T-cell (primary cell): ENCODE measurements at places on chromosomes 11 and 22. TPM values are rescaled to one million over a fixed set of nuclear protein-coding genes. Genes with fewer than 3 reads are reported as not detected.

DNA sequence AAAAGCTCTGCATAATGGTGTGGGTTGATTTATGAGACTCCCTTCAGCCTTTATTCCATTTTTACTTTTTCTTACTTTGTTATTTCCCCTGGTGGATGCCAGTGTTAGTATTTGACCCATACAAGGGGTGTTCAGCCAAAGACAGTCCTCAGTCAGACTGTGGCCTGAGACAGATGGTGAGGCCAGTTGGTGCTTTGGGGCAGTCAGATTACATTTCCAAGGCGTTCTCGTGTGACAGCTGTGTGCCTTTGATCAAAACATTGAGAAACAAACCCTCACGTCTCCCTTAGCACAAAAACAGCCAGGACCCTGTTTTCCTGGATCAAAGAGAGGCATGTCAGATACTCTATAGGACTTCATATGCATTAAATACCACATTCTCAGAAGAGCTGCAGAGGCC lies 31.3 kb upstream of the SLN start:
- no peak for DNase-seq

- no peak for DNase-seq
Measured at GRCh38 chr22:33332538-33332937, 274.4 kb upstream of the SYN3 start.

GRCh38 chr11:130202818-130203689 lies 43.5 kb downstream of the ST14 start:
- no peak for DNase-seq

DNA sequence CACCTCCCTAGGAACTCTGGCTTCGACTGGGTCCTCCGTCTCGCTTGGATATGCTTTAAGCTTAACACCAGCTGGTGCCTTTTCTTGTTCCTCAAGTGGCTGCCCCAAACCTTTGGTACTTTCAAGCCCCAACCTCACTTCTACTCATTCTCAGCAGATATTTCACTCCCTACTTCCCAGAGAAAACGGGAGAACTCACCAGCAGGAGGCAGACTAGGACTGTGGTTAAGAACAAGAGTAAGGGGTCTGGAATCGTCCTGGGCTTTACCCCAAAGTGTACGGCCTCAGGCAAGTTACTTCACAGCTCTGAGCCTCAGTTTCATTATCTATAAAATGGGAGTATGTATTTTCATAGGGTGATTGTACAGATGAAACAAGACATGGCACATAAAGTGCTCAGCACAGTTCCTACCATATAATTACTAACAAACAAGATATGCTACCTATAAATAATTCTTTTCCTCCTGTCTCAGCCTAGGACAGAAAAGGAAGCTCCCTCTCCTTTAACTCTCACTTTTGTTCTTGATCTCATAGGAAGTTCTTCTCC lies 37.8 kb downstream of the PAMR1 start:
- DNase-seq, result no peak

DNA sequence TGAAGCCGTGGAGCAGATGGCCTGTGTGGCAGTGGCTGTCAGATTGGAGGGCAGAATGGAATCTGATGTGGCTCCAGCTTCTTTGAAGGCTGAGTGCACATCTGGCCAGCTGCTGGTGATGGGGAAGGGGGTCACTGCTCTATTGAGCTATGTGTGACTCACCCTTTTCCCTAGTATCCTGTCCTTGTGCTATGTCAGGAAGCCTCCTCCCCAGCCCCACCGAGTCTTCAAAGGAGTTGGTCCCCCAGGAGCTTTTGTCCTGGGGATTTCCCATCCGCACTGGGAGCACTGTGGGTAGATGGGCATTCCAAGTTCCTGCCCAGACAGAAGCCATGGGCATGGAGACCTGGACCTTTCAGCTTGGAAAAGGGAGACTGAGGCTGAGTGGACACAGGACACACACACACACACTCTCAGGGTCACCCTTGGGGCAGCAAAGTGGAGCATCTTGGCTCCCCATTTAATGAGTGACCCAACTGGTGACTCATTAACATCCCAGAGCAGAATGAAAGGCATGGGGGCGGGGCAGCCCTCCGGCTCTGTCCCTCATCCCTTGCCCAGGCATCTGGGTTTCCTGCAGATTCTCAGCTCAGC lies 3.3 kb downstream of the SERPINH1 start:
- DNase-seq, result no peak

DNA sequence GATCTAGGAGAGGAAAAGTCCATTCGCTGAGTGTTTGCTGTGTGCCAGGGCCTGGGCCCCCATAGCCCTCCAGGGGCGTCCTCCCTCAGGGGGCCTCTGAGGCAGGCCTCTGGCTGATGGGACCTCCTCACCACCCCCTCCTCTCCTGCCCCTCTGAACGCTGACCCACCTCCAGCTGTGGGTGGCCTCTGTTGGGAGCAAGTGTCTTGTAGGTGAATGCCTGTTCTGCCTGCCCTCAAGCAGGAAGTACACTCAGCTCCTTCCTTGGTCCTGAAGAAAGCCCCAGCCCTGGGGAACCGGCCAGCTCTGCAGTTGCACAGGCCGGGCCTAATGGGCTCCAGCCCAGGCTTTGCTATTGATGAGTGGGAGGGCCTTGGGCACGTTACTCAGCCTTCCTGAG lies 3.5 kb downstream of the MYO7A start:
- no peak for DNase-seq

DNA sequence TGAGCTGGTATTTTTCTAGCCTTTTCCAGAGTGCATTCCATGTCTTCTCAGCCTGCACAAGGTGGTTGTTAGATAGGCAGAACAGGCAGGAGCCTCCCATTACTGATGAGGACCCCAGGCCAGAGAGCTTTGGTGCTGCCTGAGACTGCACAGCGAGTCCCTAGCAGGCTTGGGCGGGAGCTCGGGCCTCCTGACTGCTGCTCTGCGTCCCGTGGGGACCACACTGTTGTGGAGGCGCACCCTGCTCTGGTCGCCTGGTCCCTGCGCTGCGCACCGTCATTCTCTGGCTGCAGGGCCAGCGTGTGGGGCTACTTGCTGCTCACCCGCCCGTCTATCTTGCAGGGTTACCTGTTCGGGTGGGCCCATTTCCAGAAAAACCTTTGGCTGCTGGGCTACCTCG lies 8.5 kb downstream of the TPCN2 start:
- DNase-seq, result no peak

APOBEC3B gene
- total RNA-seq, result 1.9 TPM

OR10A6 gene
- not detected for total RNA-seq
